WTC11 (cell line): ENCODE measurements at places on chromosomes 4 and X. TPM values are rescaled to one million over a fixed set of nuclear protein-coding genes. Genes with fewer than 3 reads are reported as not detected.

Gene ZCCHC12
- total RNA-seq, result 0.87 to 0.94 TPM (median 0.92 TPM) in 3 replicates

- H3K4me3 ChIP-seq, result peak overlapping the region; percentile 98
- H3K4me1 ChIP-seq, result peaks cover 21% of the 10 kb centered on the region
- peaks cover 5% of the 10 kb centered on the region; the same call in 1 of the 2 replicates for H3K36me3 ChIP-seq
- no peak for DNase-seq
- H3K27ac ChIP-seq, result no peak overlapping the region
Observed at GRCh38 chrX:73561801-73562200, 1.2 kb upstream of the CHIC1 start.

DNA sequence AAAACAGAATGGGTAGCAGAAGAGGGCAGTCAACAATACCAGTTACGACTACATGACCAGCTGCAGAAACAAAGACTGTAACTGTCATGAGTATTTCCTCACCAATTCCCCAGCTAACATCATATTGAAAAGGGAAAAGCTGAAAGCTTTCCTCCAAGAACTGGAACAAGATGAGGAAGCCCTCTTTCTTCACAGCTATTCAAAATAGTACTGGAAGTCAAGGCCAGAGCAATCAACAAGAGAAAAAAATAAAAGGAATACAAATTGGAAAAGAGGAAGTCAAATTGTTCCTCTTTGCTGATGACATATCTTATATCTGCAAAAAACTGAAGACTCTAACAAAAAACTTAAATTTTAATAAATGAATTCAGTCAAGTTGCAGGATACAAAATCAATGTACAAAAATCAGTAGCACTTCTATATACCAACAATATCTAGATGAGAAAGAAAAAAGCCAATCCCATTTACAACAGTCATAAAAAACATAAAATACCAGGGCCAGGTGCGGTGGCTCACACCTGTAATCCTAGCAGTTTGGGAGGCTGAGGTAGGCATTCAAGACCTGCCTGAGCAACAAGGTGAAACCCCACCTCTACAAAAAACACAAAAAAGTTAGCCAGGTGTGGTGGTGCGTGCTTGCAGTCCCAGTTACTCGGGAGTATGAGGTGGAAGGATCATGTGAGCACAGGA lies 125.4 kb downstream of the ATP8A1 start:
- H3K27me3 ChIP-seq, result no peaks in the 10 kb centered on the region
- DNase-seq, result no peak
- H3K4me1 ChIP-seq, result peaks cover 3% of the 10 kb centered on the region; the same call in 1 of the 2 replicates
- no peak overlapping the region for H3K27ac ChIP-seq

DNA sequence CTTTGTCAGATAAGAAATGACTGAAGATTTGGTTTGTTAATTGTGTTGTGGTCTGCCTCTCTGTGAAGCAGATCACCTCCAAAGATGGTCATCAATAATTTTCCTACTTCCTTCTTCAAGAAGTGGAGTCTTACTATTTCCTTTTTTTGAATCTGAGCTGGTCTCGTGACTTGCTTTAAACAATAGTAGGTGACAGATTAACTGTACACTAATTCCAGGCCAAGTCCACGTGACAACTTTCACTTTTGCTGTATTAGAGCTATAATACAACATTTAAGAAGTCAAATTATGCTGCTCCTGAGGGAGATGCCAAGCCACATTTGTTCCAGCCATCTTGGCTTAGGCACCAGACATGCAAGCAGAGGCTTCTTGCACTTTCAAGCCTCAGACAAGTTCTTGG lies 393.8 kb upstream of the GRID2 start:
- peaks cover 5% of the 10 kb centered on the region for H3K4me1 ChIP-seq
- H3K36me3 ChIP-seq, result no peaks in the 10 kb centered on the region
- no peaks in the 10 kb centered on the region for H3K27me3 ChIP-seq
- H3K4me3 ChIP-seq, result no peak overlapping the region

DNA sequence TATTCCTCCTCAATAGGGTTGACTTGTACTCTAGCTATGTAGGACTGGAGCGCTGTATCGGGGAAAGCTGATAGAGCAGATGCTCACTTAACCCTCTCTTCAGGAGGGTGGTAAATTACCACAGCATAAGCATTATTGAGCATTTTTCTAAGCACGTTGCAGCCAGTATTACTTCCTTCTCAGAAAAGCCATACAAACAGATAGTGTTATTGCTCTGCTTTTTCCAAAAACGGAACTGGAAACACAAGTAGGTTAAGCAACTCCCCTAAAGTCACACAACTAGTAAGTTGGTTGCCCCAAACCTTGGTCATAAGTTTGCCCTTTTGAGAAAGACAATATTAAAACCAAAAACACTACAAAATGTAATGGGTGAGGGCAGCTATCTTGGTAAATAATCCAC lies 73.9 kb downstream of the REELD1 start:
- H3K27me3 ChIP-seq, result no peaks in the 10 kb centered on the region
- H3K36me3 ChIP-seq, result no peaks in the 10 kb centered on the region
- H3K4me1 ChIP-seq, result peaks cover 2% of the 10 kb centered on the region

DNA sequence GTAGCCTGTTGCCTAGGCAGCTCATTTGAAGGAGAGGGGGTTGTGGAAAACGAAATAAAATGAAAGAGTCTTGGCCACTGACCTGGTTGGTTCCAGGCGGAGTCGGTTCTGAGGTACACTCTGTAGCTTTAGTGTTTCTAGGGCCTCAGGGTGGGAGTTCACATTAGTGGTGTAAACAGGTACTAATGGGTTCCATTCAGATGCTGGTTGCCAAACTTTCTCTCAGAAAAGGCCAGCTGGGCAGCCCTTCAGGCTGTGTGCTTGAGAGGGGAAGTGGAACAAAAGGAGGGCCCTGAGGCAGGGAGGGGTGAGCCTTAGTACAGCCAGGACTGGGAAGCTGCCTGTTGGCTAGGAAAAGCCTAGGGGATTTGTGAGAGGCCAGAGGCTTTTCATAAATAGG lies 24.8 kb downstream of the NHSL2 start:
- H3K4me3 ChIP-seq, result peak overlapping the region; percentile 10; the same call in 1 of the 2 replicates
- no peaks in the 10 kb centered on the region for H3K27me3 ChIP-seq
- H3K36me3 ChIP-seq, result no peaks in the 10 kb centered on the region
- DNase-seq, result peak; percentile 41
- H3K4me1 ChIP-seq, result peaks cover 54% of the 10 kb centered on the region

DNA sequence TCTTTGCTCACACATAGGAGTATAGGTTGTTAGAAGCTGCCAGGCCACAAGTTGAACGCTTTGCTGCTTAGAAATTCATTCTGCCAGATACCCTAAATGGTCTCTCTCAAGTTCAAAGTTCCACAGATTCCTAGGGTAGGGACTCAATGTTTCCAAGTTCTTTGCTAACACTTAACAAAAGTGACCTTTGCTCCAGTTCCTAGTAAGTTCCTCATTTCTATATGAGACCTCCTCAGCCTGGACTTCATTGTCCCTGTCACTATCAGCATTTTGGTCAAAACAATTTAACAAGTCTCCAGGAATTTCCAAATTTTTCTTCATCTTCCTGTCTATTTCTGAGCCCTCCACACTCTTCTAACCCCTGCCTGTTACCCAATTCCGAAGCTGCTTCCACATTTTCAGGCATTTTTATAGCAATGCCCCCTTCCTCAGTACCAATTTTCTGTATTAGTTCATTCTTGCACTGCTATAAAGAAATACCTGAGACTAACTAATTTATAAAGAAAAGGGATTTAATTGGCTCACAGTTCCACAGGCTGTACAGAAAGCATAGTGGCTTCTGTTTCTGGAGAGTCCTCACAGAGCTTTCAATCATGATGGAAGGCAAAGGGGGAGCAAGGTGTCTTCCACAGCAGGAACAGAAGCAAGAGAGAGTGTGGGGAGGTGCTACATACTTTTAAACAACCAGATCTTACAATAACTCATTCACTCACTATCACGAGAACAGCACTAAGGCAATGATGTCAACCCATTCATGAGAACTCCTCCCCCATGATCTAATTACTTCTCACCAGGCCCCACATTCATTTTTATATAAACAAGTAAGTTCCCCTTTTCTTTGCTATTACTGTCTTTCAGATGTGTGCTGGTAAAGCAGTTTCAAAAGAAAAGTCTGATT lies 11.5 kb upstream of the TLR1 start:
- no peaks in the 10 kb centered on the region for H3K4me1 ChIP-seq
- DNase-seq, result no peak
- no peak overlapping the region for H3K27ac ChIP-seq
- no peak overlapping the region for H3K4me3 ChIP-seq

DNA sequence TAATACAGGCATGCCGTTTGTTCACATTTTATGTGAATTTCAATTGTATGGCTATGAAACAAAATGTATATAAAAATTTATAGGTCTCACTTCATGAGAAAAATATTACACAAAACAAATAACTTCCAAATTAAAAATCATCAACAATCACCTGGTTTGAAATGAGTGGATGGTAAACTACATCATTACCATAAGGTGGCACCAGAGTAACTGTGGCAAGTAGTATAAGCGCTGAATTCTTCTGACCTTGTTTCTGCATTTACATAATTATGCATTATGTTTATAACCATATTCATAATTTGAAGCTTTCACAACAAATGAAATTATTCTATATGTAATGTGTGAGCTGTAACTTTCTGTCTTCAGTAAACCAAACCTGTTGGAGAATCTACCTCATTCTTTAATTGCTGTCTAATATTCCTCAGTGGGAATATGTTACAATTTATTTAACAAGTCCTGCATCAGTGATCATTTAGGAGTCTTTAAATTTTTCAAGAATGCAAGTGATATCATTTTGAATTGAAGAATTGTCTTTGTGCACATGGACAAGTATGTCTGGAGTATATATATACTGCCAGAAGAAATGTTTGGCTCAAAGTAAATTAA lies 55.2 kb downstream of the MMRN1 start:
- H3K36me3 ChIP-seq, result no peaks in the 10 kb centered on the region
- DNase-seq, result no peak
- H3K4me3 ChIP-seq, result no peak overlapping the region

Gene SPANXA2
- total RNA-seq, result not detected in 3 replicates

DNA sequence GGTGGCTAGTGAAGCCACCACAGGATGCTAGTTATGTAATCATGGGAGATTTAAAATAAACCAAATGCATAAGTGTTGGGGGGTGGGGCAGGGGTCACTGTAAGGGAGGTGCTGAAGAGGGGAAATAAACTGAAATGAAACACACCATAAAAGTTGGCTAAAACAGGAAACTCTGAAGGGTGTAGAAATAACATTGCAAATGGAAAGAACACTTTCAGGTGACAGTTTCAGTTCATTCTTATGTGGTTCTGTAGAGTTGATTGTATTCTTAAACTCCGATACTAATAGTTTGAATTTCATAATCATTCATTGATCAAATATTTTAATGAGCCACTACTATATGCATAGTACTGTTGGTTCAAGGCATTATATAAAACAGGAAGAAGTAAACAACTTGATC lies 80.1 kb downstream of the HDAC8 start:
- H3K4me1 ChIP-seq, result peaks cover 10% of the 10 kb centered on the region
- no peak overlapping the region for H3K4me3 ChIP-seq
- no peak overlapping the region for H3K27ac ChIP-seq
- H3K36me3 ChIP-seq, result peaks cover 10% of the 10 kb centered on the region
